Activated CD4-positive, alpha-beta memory T cell treated with anti-CD3 and anti-CD28 coated beads for 36 hours (primary cell): ENCODE measurements at places on chromosomes 7 and 10.

GRCh38 chr7:29815181-29816105 is 9.1 kb downstream of the WIPF3 start:
- no peak for DNase-seq

- no peak for DNase-seq
Measured at GRCh38 chr7:92973293-92973731, 136.9 kb upstream of the CDK6 start.

GRCh38 chr10:130432271-130432670 is 296.1 kb downstream of the GLRX3 start:
- no peak for DNase-seq

- DNase-seq = no peak
Measured at GRCh38 chr7:82017334-82017943, 247.6 kb upstream of the HGF start.

DNA sequence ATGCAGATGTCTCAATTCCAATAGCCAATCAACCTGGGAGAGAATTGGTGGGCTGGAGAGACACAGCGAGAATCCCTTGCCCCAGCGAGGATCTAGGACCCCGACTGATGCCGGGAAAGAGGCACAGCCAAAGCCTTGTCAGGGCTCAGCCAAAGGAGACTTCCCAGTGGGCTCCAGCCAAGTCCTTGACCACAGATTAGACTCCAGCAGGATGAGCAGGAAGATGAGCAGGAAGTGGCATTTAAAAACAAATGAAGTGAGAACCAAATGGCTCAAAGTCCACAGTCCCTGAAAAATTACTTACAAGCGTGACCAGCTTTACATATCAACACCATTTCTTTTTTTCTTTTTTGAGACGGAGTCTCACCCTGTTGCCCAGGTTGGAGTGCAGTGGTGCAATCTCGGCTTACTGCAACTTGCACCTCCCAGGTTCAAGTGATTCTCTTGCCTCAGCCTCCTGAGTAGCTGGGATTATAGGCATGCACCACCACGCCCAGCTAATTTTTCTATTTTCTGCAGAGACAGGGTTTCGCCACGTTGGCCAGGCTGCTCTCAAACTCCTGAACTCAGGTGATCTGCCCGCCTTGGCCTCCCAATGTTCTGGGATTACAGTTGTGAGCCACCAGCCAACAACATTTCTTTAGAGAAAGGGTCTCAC is 40.2 kb downstream of the CTBP2 start:
- DNase-seq = no peak

GRCh38 chr10:133161486-133162109 is 1.6 kb downstream of the KNDC1 start:
- DNase-seq = no peak

GRCh38 chr10:103144041-103144440 is 49.0 kb downstream of the NT5C2 start:
- no peak for DNase-seq

DNA sequence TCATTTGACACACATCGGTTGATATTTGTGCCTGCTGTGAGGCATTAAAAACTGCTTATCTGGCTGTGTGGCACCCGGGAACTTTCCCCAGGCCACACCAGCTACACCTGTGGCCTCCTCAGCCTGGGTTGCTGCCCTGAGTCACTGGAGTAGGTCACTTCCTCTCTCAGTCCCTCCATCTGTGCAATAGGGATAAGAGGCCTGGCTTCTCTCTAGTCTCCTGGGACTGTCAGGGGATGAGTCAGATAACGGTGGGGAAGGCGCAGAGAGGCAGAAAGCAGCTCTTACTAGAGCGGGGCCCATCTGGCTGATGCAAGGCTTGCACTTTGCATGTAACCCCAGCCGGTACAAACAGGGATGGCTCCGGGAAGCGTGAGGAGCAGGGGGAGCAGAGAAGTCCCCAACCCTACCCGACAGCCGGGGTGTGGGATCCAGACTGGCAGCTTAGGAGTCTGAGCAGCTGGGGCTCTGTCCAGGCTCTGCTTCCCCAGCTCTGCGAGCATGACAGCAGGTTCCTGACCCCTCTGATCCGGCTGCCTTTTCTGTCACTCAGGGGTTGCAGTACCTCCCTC is 34.0 kb downstream of the DNAJB12 start:
- DNase-seq = peak; percentile 91

DNA sequence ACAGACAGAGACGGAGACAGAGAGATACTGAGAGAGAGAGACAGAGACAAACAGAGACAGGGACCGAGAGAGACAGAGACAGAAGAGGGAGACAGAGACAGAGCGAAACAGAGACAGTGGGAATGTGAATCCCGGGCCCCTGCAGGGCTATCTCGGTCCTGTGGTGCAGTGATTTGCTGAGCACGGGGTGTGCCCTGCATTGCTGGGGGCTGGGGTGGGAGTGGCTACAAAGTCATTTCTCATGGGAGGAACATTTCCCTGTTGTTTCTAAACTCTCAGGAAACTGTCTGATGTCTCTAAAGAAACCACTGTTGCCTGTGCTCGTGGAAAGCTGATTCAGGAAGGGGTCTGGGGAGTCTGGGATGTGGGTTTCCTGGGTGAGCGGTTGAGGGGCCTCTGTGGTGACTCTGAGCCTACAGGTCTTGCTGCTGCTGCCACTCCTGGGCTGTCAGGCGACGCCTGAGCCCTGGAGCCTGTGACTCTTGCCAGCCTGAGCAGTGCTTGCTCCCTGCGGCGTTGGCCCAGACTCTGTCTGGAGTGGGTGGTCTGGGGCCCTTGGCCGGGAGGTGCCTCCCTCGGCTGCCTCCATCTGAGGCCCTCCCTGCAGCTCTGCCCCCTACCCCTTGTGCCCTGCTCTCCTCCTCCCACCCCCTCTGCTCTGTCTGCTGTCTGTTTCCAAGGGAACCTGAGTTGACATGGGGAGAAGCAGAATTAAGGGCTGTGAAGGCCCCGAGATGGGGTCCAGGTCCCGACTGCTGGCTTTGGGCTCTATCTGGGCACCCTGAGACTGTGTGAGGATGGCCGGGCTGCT is 292.0 kb downstream of the WDR37 start:
- DNase-seq = no peak

- no peak for DNase-seq
Measured at GRCh38 chr10:26391701-26392695, 46.1 kb upstream of the APBB1IP start.

- no peak for DNase-seq
Measured at GRCh38 chr10:80649183-80649582, 111.5 kb downstream of the SH2D4B start.

DNA sequence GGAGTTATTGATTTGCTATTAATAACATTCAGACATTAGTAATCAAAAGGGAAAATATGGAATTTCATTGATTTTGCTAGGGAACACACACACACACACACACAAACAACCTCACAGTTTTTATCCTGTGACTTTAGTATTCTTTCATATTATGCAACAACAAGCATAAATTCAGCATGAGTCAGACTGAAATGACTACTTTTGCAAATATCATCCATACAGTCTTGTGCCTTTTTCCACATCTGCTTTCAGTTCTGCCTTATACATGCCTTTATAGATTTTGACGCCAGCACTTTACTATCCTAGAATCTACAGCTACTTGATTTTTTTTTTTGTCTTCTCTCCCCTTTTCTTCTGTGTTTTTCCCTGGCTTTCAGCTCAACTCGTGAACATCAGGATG is 975.8 kb upstream of the LRRTM3 start:
- no peak for DNase-seq

GRCh38 chr10:7488418-7488829 is 77.6 kb upstream of the SFMBT2 start:
- no peak for DNase-seq

GRCh38 chr10:29840516-29841276 is 205.9 kb upstream of the SVIL start:
- no peak for DNase-seq

DNA sequence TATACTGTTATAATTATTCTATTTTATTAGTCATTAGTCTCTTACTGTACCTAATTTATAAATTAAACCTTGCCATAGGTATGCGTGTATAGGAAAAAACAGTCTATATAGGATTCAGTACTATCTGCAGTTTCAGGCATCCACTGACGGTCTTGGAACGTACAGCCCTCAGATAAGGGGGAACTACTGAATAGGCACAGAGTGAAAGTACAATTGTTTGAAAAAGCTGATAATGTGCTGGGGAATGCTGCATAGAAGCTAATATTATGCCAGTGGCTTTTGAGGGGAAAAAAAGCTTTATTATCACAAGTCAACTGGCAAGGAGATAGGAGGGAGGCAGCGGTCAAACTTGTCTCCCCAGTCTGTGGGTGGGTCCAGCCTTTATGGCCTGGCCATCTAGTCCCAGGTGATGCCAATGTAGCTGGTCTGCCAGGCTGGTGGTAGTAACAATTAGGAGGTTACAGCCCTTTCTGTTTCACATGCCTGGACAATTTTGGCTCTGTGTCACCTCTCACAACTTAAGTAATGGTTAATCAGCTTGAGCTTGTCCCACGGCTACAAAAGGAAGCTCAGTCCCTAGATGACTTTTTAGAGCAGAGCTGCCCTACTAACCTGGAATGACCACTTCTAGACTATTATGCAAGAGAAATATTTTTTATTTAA is 8.3 kb upstream of the FMC1 start:
- DNase-seq = no peak

- no peak for DNase-seq
Measured at GRCh38 chr7:76509931-76510877, at the start of gene UPK3B. Gene UPK3B (plus strand): TSS chr7:76510552. CDS start chr7:76510653, 101 bp downstream.

DNA sequence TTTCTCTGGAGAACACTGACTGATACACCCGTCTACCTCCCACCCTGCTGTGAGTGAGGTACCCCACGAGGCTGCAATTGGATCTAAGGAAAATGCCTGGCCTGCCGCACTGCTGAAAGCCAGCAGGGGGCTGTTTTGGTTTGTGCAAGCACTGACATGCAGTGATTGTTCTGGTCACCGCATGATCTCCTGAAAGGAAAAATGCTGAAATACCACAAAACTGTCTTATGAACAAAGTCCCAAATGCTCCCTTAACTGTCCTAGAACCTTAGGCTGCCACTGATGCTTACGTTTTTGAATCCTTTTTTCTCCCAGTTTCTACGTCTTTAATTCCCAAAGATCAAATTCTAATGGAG is 132.7 kb downstream of the JCAD start:
- DNase-seq = no peak

DNA sequence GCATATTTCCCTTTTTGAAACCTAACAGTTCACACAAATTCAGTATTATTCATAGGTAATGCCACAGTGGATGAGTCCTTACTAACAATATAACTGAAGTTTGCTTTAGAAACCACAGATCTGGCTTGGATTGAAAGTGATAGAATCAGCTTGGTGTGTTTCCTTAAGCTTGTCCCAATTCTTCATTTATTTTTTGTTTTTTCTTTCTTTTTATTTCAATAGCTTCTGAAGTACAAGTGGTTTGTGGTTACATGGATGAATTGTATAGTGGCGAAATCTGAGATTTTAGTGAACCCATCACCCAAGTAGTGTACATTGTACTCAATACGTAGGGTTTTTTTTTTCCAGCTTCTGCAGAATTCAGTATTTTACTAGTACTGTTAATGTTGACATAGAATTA is 518.2 kb upstream of the SEMA3D start:
- DNase-seq = no peak

GRCh38 chr7:95883217-95883616 is 110.9 kb downstream of the DYNC1I1 start:
- DNase-seq = no peak

DNA sequence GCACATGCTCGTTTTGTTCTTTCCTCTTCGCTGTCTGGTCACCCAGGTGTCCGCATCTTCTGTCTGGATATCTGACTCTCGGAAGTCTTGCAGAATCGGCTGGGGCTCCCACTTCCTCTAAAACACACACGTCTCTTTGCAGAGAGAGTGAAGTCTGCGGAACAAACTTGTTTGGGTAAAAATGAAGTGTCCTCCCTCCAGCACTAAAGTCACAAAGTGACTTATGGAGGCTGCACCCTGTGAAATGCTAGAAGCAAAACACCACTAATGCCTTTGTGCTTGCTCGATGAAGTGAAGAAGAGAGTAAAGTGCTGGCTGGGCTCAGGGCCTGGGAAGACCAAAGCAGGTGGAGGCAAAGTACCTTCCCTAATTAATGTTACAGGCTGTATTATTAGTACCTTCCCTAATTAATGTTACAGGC is 71.4 kb downstream of the FGFR2 start:
- DNase-seq = no peak

- DNase-seq = no peak
Measured at GRCh38 chr7:12788171-12788570, 100.7 kb downstream of the ARL4A start.

- DNase-seq = no peak
Measured at GRCh38 chr10:34813626-34814222, 1.4 kb downstream of the PARD3 start.

DNA sequence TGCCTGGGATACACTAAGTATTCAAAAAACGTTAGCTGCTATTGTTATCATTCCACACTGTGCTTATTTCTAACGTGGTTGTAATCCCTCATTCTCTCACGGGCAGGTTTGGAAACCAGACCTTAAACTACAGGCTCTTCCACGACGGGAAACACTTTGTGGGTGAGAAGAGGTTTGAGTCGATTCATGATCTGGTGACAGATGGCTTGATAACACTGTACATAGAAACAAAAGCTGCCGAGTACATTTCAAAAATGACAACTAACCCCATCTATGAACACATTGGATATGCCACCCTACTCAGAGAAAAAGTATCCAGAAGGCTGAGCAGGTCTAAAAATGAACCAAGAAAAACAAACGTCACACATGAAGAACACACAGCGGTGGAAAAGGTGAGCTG is 163.2 kb upstream of the PRR15 start:
- no peak for DNase-seq

GRCh38 chr10:24935504-24936292 is 16.7 kb downstream of the PRTFDC1 start:
- no peak for DNase-seq

DNA sequence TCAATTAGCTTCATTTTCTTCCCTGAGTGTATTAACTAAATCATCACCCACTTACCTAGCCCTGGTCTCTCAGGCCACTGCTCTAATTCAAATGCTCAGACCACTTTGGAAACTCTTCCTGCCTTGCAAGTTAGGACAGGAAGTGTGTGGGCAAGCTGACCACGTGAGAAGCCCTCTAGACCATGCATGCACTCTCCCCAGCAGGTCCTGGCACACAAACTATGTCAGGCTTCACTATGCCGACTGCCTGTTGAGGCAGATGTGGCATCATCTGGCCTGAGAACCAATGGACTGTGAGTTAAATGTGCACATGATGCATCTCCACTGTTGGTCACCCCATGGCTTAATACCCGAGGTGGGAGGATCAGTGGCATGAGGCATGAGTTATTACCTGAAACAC is 439.6 kb downstream of the GRID1 start:
- DNase-seq = no peak
